NCI-H2227 treated with DMSO at 0.1 percent for 48 hours (cell line): ENCODE measurements at places on chromosomes 3 and 15.

DNA sequence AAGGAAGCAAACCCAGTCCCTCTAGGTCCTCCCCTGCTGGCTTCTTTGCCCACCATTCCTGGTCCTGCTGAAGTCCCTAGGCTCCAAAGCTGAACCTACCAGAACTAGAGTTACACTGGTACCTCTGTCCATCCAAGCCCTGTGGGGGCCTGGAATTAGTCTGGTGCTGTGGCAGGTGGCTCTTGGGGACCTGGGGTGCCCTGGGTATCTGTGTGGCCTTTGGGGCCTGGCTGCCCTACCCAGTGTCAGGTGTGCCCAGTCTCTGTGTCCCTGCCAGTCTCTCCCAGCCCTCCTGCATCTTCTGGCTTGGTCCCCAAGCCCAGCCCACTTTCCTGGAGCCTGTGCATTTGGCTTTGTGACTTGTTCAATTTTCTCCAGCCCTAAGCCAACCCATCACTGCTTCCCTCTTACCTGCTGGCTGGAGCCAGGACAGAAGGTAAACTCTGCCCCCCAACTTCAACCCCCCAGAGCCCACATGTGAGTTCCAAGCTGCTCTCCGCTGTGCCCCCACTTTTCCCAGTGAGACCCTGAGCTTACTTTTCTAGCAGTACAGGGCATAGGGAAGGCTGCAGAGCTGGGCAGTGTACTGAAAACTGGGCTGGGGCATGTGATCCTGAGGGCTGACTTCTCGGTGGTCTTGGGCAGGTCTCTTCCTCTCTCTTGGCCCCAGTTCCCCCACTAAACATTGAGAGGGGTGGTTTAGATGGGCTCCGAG, 28.3 kb upstream of the HHATL start:
- no peak for DNase-seq

- no peak for DNase-seq
Measured at GRCh38 chr3:184601576-184602371, 40.2 kb downstream of the EPHB3 start.

DNA sequence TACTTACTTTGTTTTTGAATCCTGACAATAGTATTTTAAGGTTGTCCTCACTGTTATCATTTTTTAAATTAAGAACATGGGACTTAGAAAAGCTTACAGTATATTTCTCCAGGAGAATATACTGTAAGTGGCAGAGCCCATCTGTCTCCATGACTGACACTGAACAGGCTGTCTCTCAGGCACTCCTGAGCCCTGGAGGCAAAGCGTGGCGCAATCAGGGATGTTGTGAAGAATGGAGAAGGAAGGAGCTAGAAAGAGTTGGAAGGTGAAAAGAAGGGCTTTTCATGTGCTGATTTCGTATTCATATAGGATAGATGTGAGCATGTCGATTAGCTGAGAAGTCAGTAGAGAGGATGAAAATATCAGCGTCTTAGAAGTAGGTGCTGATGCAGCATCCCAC, 41.5 kb downstream of the FGF12 start:
- DNase-seq: no peak

- DNase-seq: no peak
Measured at GRCh38 chr15:99437315-99438223, 128.2 kb upstream of the MEF2A start.

DNA sequence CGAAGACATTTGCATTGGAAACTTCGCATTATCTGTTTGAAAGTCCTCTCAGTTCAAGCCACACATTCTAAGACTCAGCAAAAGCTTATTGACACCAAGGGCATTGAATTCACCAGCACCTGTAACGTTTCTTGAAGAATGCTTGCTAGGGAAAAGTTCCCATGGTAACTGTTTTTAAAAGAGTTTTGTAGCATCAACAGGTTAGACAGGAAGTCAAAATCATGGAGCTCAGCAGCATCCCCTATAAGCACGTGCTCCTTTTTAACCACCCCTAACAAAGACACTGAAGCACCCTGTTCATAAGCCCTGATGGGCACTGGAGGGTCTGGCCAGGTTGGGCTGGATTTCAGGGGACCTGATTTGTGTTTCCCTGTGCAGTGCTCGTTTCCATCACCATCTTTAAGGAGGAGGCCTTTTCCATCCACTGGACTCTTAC, 229.7 kb upstream of the BHLHE40 start:
- DNase-seq: no peak

GRCh38 chr3:19711160-19711782, 222.7 kb downstream of the EFHB start:
- no peak for DNase-seq

DNA sequence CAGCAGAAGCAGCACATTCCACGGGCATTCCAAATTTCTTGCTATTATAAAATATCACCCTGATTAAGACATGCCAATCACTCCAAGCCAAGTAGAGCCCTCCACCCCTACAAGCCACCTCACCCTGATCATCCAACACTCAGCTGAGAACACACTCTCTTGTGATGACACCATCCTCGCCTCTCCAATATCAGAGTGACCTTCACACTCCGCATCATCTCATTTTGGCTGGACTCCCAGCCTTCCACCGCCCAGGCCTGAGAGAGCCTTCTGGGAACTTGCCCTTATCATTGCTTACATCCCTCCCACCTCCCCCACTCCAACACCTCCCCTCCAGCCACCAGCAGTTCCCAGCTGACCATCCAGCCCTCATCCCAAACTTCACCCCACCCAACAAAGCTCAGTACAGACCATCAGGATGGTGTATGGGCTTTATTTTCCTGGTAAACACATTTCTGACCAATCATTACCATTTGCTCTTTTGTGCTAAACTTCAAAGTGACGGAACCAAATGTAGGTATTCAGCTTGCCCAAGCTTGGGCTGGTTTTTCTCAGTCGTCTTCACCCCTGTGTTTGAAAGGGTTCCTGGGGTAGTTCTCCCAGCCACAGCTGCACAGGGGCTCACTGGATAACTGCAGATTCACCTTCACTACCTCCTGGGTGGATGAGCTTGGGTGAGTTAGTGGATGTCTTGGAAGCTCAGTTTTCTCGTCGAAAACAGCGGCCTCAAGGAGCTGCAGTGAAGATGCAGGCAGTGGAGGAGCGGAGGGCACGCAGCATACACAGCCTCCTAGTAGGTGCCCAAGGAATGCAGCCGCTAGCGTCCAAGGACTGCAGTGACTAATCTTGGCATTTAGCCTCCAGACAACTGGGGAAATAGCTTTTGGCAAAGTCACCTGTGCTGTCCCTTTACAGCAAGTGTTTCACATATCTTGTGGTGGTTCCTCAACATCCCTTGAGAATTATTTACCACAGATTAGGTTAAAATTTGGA, 115.1 kb downstream of the LIPC start:
- DNase-seq: no peak

DNA sequence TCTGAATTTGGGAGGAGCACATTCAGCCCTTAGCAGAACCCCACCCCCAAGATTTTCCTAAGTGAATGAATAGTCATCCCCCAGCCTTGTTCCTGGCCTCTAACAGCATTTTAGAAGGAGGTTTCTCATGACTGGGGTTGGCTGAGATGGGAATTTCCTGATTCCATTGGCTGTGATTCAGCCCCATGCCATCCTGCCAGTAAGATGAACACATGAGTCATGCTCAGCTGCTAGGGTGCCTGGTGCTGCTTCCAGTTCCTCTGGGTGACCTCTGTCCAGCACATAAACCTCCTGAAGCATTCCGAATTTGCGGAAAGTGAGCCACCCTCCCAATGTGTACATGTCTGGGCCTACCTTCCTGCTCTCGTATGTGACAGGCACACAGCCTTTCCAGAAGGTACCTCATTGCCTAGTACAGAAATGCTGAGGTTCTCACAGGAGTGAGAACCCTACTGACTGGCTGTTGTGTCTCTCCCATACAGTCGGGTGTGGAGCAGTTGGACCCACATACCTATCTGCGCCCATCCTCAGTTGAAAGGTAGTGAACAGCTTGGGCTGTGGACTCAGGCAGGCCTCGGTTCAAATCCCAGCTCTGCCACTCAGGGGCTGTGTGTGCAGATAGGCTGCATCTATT, 91.7 kb downstream of the APBA2 start:
- DNase-seq: no peak

DNA sequence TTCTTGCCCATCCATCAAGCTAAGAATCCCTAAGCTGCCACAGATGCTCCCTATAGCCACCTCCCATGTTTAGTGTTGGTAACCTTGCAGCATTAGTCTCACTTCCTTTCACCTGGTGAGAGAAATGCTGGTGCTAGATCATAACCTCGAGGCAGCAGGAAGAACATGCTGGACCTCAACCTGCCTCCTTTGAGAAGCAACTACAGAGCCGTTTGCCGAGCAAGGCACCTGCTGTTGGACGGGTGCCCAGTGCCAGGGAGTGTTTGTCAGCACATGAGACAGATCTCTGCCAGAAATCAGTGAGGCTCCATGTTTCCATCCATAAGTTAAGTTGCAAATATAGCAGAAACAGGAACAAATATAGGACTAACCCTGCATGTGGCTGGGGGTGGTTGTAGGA, 955.7 kb downstream of the TUSC7 start:
- DNase-seq: peak; percentile 60

- no peak for DNase-seq
Measured at GRCh38 chr15:40336744-40337122, 4.0 kb downstream of the CCDC9B start.

DNA sequence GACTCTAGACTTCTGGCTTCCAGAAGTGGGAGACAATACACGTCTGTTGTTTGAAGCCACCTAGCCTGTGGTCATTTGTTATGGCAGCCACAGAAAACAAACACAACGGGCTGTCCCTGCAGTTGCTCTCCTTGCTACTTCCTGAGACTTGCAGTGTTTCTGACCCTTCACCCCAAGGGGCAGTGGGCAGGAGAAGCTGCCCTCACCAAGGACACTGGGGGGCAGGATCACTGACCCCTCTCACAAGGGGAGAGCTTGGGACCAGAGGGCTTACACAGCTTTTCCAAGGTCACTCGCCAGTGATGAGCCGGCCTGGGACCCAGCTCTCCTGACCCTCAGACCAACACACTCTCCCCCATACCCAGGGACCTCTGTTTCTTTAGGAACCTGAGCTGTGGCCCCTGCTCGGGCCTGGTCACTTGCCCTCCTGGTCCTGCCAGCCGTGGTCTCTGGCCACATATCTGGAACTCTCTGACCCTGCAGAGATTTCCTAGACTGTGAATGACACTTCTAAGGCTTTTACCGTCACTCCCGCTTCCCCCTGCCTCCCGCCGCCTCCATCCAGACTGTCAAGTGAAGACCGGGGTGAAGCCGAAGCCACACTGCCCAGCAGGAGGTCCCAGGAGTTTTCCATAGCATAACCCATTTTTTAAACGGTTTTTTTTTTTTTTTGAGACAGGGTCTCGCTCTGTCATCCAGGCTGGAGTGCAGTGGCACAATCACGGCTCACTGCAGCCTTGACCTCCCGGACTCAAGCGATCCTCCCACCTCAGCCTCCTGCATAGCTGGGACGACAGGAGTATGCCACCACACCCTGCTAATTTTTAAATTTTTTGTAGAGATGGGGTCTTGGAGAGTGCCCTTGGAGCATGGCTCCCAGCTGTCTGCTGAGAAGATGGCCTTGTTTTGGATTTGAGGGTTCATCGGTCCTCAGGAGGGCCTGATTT, 4.4 kb downstream of the ATP2B2 start:
- DNase-seq: no peak

DNA sequence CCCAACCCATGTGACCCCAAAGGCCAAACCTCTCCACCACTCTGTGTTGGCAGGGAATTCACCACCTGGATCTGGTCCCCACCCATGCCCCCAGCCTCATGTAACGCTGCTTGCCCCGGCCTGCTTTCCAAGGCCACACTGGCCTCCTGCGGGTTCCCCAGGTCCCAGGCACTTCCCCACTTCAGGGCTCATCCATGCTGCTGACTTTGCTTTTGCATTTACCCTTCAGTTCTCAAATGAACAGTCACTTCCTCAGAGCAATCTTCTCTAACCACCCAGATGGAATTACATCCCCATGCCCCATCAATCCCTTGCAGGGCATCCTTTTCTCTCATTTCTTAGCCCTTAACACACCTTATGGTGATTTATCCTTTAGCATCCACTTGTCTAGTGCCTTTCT, 9.2 kb downstream of the DAPK2 start:
- no peak for DNase-seq

DNA sequence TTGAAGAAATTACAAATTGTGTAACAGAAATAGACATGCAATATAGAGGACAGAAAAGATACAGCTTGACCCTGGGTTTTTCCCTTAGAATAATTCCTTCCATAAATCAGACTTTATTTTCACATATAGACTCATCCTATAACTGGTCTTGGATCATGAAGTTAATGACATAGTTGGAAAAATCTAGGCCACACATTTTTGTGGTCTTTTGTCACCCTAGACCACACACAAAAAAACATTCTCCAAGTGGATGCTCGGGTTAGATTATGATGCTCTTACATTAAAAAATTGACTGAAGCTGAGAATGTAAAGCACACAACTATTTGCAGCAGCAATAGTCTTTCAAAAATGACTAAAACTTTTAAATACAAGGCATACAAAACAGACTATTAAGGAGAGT, 7.5 kb upstream of the PLA2G4D start:
- DNase-seq: no peak

GRCh38 chr15:85580879-85581278, 200.5 kb downstream of the AKAP13 start:
- DNase-seq: no peak

DNA sequence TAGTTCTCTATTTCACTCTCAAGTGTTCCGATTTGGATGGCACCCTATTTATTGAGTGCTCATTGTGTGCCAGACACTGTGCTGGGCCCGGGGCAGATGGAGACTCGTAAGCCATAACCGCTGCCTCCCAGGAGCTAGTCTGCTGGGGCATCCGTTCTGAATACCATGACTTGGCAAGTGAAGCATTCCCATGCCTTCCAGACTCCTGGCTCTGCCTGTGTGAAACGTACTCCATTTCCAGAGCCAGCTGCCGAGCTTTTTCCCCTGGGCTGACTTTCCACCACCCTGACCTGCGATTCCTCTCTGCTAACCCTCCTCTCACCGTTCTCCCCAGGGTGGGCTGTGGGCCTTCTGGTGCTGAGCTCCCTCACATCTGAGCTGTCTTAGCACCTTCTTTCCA, 303.1 kb upstream of the CTDSPL start:
- DNase-seq: no peak

DNA sequence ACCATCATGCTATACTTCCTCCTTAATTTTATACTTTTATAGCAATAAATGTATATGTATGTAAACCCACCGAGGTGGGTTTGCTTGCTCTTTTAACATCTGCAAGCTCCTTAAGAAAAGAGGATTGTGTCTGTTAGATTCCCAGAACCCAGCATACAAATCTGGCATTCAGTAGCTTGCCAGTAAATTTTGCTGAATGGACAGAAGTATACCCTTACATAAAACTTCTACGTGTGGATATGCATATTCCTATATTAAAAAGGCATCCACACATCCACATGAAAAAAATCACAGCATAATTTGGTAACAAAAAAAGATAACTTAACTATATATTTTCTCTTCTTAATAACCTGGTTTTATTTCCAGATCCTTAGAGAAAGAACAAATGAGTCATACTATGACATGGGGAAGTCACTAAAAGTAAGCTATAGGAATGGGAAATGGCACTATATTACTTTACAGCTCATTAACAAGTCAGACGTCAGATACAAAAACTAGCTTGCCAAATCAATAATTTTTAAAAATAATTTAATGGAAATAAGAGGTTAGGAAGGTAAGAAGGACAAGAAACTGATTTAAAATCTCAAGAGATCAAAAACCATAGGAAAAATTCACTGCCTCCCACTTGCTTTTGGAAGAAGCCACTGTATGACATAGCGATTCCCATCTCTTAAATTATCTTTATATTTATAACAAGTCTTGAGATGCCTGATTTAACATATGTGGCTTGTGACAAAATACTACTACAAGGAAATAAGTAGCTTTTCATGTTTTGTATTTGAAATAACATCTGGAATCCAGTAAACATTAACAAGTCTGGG, 68.7 kb downstream of the SUMF1 start:
- DNase-seq: no peak

- DNase-seq: no peak
Measured at GRCh38 chr15:31551323-31551722, 224.7 kb downstream of the KLF13 start.

- peak; percentile 47 for DNase-seq
Measured at GRCh38 chr15:67548862-67549651, 6.6 kb downstream of the MAP2K5 start.
